ENCODE measurements at places on chromosomes 2 and 18. TPM values are rescaled to one million over a fixed set of nuclear protein-coding genes. Genes with fewer than 3 reads are reported as not detected.

DNA sequence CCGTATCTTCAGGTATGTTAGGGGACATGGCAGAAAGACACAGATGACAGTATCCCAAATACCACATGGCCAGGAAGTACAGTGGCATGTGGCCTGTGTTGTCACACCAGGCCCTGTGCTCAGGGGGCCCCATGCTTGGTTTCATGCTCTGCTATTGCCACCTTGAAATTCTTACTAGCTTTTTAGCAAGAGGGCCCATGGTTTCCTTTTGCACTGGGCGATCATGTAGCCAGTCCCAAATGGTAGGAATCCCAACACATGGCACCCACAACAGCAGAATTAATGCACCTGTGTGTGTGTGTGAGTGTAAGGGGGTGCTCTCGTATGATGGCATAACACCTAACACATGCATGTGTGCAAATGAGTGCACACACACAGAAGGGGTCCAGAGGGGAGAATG is 39.2 kb downstream of the MYO7B start:
- DNase-seq, result no peak

- DNase-seq, result no peak
These were observed 64.9 kb downstream of the SPRED2 start for GRCh38 chr2:65367524-65367923.

GRCh38 chr2:239896075-239896474 is 129.1 kb downstream of the NDUFA10 start:
- DNase-seq, result no peak

DNAH6 gene
- not detected for polyA plus RNA-seq
